AG04450 (cell line): ENCODE measurements at places on chromosomes 1 and 21.

- no peak for DNase-seq
Measured at GRCh38 chr1:7301664-7301981, 469.5 kb upstream of the VAMP3 start.

GRCh38 chr21:15233611-15234010 is 168.8 kb upstream of the NRIP1 start:
- DNase-seq, result no peak

- DNase-seq, result no peak
Measured at GRCh38 chr1:187842406-187843165, 1013.8 kb downstream of the PLA2G4A start.

DNA sequence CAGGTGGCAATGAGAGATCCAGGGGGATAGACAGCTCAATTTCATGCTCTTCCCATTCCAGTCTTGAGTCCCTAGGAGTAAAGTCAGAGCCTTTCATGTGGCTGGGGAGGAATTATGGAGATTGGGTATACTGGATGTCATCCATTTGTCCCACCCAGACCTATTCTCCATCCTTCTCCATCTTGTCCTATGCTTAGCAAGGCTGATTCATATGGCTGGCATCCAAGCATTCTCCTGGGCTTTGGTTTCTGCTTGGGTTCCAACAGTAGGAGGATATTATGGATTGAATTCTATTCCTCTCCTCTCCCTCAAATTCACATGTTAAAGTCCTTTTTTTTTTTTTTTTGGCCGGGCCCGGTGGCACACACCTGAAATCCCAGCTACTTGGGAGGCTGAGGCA is 3.8 kb upstream of the CDC20 start:
- DNase-seq, result no peak

- DNase-seq, result no peak
Measured at GRCh38 chr1:205933671-205934618, 9.3 kb downstream of the SLC26A9 start.

DNA sequence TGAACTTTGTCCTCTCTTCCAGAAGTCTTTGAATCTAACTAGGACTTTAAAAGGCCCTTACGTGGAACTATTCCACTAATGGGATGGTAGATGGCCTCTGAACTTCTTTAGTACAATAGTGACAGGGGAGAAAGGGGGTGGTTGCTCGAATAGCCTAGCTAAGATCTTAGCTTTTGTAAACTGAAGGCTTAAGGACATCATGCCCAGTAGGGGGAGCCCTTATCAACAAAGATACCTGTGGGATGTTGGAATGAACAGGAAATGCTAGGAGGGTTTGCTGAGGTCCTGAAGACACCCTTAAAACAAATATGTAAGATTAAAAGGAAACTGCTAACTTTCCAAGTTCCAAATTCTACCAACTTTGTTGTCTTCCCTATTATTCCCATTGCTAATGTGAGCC is 33.2 kb downstream of the NHLH2 start:
- peak; percentile 26 for DNase-seq

GRCh38 chr1:52554756-52555155 is 1.9 kb upstream of the TUT4 start:
- DNase-seq, result no peak

- no peak for DNase-seq
Measured at GRCh38 chr1:189623336-189623735, 854.3 kb downstream of the BRINP3 start.

DNA sequence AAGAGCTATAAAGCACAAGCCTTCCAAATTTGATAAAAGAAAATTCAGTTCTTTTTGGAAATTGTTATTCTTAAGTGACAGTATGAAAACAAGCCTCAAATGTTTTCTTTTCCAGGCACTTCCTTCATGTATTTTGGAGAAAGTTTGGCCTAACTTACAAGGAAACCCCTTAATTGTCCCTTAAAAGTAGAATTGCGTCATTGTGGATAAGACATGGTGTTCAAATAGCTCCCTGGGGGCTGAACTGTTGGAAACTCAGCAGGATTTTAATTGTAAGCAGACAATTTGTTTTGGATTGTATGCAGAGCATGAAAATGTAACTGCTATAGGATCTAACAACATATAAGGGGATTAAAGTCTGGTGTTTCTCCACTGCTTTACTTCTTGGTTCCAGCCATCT is 35.4 kb upstream of the FGGY start:
- no peak for DNase-seq

DNA sequence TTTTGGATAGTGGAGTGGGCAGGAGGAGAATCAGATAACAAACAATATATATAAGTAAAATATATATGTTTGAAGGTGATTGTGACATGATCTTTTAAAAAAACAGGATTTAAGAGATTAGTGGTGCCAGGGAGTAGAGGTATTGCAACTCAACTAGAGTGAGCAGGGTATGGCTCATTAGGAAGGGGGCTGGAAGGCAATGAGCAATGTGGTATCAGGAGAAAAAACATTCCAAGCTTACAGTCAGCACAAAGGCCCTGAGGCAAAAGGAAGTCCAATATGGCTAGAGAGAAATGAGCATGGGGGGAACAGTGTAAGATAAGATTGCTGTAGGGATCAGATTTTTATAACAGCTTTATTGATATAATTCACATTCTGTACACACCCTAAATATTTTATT is 5.3 kb upstream of the GADD45A start:
- no peak for DNase-seq

- DNase-seq, result no peak
Measured at GRCh38 chr1:61404597-61405376, 320.2 kb downstream of the TM2D1 start.

- DNase-seq, result no peak
Measured at GRCh38 chr1:8281843-8282509, 35.9 kb upstream of the SLC45A1 start.

- DNase-seq, result no peak
Measured at GRCh38 chr1:78687914-78688313, 38.3 kb downstream of the IFI44 start.

- no peak for DNase-seq
Measured at GRCh38 chr1:55634516-55634915, 419.4 kb upstream of the USP24 start.

- DNase-seq, result no peak
Measured at GRCh38 chr1:154520333-154520732, 18.1 kb upstream of the SHE start.

DNA sequence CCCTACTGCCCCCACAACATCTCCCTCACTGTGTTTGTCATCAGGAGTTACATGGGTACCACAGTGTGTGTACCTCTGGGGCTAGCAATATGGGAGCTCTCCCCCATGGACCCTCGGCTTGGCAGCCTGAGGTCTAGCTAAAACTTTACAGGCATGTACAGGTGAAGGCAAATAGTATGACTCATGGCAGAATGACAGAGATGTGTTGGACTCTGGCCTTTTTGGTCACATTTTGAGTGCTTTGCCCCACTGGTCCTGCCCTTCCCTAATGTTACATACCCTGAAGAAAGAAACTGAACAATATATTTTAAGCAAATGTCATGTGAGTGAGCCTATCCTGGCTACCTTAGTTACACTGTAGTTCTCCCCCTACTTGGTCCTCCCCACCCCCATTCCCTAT is 124.0 kb downstream of the NGF start:
- no peak for DNase-seq

DNA sequence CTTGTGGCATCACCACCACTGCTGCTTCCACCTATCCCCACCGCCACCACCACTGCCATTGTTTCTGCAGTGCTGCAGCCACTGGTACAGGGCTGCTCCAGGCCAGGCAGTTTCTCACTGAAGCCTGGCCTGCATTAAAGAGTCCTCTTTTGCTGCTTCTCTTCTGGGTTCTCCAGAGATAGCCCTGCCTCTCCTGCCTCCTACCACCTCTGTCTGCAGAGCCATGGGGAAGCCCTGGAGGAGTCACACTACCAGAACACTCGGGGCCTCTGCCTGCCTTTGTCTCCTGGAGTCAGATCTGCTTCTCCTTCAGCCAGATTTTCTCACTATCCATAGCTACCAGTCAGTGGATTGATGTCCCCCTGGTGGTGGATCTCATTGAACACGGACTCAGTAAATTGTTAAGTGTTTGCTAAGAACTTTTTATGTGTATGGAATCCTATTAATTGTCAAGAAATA is 37.7 kb upstream of the DDAH1 start:
- DNase-seq, result peak; percentile 59

DNA sequence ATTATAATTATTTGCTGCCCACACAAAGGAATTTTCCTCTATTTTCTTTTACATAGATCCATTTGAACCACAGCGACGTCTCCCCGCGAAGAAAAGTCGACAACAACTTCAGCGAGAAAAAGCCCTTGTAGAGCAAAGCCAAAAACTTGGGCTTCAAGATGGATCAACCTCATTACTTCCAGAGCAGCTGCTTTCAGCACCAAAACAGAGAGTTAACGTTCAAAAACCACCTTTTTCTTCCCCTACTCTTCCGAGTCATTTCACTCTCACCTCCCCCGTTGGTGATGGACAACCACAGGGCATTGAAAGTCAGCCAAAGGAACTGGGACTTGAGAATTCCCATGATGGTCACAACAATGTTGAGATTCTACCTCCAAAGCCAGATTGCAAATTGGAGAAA is 7.2 kb downstream of the GORAB start:
- DNase-seq, result no peak

- DNase-seq, result no peak
Measured at GRCh38 chr1:197725044-197725443, 50.2 kb downstream of the DENND1B start.

- DNase-seq, result peak; percentile 8
Measured at GRCh38 chr1:44108241-44108640, 10.4 kb upstream of the KLF17 start.

DNA sequence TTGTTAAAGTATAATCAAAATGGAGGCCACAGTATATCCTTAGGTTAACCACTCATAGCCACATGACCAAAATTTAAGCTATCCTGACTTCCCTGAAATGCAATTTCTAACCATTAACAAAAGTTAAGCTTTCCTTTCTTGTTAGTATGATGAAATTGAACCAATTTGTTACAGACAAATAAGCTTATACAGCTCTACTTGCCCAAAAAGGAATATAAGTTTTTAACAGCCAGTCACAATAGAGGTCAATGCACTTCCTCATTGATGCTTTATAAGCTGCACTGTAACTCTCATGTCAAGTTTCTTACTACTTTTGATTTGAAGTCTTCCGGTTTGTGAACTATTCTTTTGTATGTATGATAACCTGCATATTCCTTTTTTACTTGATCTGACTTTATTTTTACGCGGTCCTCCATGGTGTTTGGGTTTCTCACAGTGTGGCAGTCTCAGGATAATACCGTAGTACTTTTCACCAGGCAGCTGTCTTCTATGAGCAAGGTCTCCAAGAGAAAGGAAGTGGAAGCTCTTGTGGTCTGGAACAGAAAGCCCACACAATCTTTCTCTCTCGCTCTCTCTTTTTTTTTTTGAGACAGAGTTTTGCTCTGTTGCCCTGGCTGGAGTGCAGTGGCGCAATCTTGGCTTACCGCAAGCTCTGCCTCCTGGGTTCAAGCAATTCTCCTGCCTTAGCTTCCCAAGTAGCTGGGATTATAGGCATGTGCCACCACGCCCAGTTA is 331.6 kb downstream of the SRGAP2C start:
- DNase-seq, result no peak

GRCh38 chr1:224317383-224318045 is 12.5 kb downstream of the NVL start:
- no peak for DNase-seq

DNA sequence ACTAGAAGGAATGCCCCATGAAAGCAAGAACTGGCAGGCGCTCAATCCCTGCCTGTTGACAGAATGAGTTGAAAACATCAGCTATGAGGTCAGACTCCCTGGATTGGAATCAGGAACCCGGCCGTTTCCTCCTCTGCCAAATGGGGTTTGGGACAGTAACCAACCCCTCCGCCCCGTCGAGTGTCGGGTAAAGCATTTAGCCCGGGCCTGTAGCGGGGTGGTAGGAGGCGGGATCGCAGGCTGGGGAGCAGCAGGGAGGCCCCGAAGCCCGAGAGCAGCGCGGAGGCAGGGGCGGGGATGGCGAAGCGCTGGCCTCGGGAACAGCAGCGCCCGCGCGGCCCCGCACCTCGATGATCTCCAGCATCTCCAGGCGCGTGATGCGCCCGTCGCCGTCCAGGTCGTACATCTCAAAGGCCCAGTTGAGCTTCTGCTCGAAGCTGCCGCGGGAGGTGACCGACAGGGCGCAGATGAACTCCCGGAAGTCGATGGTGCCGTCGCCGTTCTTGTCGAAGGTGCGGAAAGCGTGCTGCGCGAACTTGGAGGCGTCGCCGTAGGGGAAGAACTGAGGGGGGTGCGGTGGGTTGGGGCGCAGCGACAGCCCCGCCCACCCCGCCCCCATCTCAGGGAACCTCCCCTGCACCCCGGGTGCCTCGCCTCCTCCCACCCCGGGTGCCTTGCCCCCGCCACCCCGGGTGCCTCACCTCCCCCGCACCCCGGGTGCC is 7.5 kb downstream of the HPCAL4 start:
- no peak for DNase-seq

DNA sequence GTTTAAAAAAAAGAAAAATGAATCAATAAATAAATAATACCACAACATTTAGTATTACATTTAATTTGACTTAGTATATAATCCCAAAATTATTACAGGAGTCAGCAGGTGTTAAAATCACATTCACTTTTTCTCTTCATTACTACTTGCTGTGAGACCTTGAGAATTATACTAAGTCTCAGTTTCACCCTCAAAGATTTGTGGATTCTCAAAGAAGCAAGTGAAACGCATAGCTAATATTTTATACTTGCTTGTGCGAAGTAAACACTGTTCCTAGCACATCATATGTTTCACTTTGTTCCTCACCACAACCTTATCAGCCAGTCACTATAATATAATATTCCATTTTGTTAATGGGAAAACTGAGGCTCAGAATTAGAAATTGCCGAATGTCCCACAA is 4.0 kb downstream of the CLCA1 start:
- no peak for DNase-seq

DNA sequence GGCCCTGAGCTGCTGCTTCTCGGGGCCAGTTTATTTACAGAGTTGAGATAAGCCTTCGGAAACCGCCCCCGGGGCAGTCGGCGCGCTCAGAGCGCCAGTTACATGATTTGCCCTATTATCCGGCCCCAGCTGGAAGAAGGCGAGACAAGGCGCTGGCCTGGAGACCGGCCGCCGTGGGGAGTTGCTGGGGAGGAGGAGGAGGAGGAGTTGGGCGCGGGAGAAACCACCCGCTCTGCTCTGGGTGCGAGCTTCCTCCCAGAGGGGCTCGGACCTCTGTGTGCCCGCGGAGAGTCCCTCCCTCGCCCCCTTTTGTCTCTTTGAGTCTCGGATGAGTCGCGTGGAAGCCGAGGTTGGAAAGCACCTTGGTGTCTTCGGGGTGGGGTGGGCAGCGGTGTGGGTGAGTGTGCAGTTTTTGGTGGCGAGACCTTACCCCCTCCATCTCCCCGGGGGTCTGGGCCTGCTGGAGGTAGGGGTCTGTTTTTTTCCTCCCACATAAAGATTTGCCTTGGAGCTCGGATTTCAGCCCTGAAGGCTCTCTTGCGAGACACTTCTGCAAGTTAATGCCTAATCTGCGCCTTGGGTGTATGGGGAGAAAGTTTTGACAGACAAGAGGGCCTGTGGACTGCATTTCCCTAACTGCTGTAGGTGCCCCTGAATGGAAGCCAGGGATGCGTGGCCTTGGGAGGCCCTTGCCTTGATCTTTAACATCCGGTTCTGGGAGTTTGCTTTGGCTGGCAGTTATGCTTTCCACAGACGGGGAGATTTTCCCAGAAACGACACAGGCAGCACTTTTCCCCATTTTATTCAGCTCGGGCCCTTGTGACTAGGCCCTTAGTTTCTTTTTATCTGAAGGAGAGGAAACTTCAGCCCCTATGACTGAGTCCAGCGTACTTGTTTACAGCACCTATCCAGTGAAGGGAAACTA is 80.0 kb downstream of the NDUFS5 start:
- DNase-seq, result no peak
